ENCODE measurements at places on chromosomes 2 and 18.

GRCh38 chr2:16473575-16473974 is 192.1 kb downstream of the CYRIA start:
- DNase-seq, result no peak
- H3K36me3 ChIP-seq, result no peaks in the 10 kb centered on the region
- no peak overlapping the region for H3K4me3 ChIP-seq
- H3K27ac ChIP-seq, result no peak overlapping the region
- no peaks in the 10 kb centered on the region for H3K27me3 ChIP-seq

GRCh38 chr2:113225263-113226259 is 51.8 kb downstream of the PSD4 start:
- H3K27ac ChIP-seq, result no peak overlapping the region
- H3K4me3 ChIP-seq, result no peak overlapping the region
- no peaks in the 10 kb centered on the region for H3K27me3 ChIP-seq

- H3K27ac ChIP-seq, result no peak overlapping the region
- DNase-seq, result no peak
- no peaks in the 10 kb centered on the region for H3K36me3 ChIP-seq
- no peak overlapping the region for H3K4me3 ChIP-seq
These were observed 81.0 kb upstream of the ZNF236 start for GRCh38 chr18:76741346-76741745.

DNA sequence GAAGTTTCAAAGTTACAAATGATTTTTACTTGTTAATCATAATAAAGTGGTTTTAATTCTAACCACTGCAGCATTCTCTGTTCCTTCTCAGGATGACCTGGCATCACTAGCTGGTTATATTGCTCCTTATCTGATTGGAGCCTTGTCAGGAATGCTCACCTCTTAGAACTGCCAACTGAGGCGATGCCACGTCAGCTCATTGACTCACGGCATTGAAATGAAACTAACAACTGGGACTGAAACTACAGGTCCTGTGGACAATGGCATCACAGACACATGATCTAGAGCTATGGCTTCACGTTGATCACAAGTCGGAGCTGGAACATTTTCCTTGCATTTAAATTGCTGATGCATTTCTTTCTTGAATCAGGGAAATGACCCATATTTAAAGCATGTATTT is 54.9 kb upstream of the MAP2 start:
- H3K36me3 ChIP-seq, result no peaks in the 10 kb centered on the region
- peak; percentile 91 for DNase-seq
- H3K27me3 ChIP-seq, result no peaks in the 10 kb centered on the region
- peak overlapping the region; percentile 44 for H3K27ac ChIP-seq
- peaks cover 6% of the 10 kb centered on the region for H3K4me1 ChIP-seq

DNA sequence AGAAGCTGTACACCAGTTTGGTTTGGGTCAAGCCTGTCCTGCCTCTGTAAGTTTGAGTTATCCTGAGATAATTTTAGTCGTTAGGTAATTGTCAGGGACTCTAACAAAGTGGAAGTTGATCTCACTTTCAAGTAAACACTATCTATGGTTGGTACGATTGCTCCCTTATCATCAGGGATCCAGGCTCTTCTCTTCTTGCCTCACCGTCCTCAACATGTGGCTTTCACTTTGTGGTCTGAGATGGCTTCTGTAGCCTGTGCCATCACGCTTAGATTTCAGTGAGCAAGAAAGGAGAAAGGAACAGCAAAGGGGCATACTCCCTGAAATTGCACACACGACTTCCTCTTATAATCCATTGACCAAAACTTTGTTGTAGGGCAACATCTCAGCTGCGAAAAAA is 115.6 kb downstream of the CTAGE1 start:
- no peak overlapping the region for H3K4me3 ChIP-seq
- no peak overlapping the region for H3K27ac ChIP-seq
- no peaks in the 10 kb centered on the region for H3K4me1 ChIP-seq

DNA sequence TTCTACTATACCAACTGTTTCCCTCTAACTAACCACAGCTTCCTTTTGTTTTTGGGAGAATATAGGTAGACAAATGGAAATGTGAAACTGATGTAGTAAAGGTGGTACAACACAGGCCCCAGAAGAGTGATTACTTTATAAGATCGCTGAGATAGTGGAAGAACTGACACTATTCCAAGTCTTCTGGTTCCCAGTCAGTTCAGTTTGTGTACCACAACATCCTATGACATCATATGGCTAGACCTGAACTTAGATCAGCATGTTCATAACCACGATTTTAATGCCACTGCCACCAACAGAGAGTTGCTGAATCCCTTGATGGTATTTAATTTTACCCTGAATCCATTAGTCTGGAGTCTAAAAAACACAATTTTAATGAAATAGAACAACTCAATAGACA is 328.9 kb downstream of the GPD2 start:
- no peaks in the 10 kb centered on the region for H3K36me3 ChIP-seq
- DNase-seq, result no peak
- H3K27me3 ChIP-seq, result no peaks in the 10 kb centered on the region

GRCh38 chr18:7980136-7980535 is 413.0 kb downstream of the PTPRM start:
- H3K4me3 ChIP-seq, result no peak overlapping the region
- H3K27me3 ChIP-seq, result no peaks in the 10 kb centered on the region
- no peaks in the 10 kb centered on the region for H3K36me3 ChIP-seq

GRCh38 chr2:237101118-237101979 is 15.7 kb downstream of the COPS8 start:
- no peak overlapping the region for H3K27ac ChIP-seq
- no peak overlapping the region for H3K4me3 ChIP-seq
- DNase-seq, result no peak
- H3K36me3 ChIP-seq, result no peaks in the 10 kb centered on the region

DNA sequence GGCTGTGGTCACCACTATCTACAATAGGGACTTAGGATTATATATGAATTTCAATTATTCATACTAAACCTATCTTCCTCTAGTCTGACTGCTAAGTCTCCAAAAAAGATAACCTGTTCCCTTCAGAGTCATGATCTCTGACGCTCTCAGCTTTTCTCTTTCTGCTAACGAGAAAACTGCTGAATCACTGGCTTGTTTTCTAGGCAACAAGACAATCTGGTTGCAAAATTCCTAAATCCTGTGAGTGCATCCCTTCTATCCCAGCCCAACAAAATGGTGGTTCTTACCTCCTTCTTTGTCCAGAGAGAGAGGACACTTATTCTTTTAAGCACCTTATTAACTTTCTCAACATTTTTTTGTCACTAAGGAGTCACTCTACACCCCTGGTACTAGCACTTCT is 312.3 kb upstream of the PKDCC start:
- H3K27me3 ChIP-seq, result no peaks in the 10 kb centered on the region
- no peaks in the 10 kb centered on the region for H3K4me1 ChIP-seq
- no peak overlapping the region for H3K4me3 ChIP-seq
- no peaks in the 10 kb centered on the region for H3K36me3 ChIP-seq
- no peak overlapping the region for H3K27ac ChIP-seq

DNA sequence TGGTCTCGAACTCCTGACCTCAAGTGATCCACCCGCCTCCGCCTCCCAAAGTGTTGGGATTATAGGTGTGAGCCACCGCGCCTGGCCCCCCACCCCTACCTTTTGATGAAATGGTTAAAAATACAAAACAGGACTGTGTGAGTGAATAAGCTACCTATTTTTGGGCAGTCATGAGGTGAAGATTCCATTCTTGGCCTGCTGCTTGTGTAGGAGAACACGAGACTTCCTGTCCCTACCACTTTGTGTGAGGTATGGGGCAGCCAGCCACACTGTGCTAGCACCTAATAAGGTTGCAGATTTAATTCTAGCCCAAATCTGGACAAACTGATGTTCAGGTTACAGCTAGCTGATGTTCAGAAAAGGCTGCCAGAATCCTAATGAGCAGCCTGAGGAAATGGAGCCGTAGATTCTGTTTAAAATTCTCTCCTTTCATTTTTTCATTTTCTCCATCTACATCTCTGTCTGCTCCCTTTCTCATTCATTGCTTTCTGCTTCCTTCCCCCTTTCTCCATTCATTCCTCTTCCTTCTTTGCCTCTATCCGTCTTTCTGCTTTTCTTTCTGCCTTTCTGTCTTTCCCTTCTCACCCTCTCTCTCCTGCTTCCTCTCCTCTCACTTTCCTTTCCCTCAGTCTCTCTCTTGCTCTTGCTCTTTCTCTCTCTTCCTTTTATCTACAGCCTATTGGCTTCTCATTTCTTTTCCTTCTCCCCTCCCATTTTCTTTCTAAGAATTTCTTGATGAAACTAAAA is 4.6 kb upstream of the LTBP1 start:
- DNase-seq, result no peak
- peaks cover 13% of the 10 kb centered on the region for H3K4me1 ChIP-seq
- H3K36me3 ChIP-seq, result no peaks in the 10 kb centered on the region
- no peak overlapping the region for H3K27ac ChIP-seq
- H3K27me3 ChIP-seq, result no peaks in the 10 kb centered on the region
- H3K4me3 ChIP-seq, result no peak overlapping the region

DNA sequence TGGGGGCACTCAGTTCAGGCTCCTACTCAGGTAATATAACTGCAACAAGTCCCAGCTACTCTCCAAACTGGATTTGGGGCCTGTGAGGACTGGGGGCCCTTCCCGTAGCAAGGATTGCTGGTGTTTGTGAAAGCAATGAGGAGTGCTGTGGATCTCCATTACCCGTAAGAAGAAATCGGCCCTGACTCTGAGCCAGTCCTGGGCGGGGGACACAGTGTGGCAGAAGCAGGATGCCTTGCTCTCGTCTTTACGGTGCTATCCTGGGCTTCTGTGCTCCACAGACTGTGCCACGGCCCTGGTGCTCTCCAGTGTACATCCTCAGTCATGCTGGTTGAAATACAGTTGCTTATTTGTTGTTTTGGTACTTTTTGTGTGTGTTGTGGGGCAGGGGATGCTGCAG is 172.9 kb downstream of the NDUFA10 start:
- H3K27me3 ChIP-seq, result no peaks in the 10 kb centered on the region
- H3K36me3 ChIP-seq, result no peaks in the 10 kb centered on the region
- H3K4me3 ChIP-seq, result no peak overlapping the region
- no peak for DNase-seq

DNA sequence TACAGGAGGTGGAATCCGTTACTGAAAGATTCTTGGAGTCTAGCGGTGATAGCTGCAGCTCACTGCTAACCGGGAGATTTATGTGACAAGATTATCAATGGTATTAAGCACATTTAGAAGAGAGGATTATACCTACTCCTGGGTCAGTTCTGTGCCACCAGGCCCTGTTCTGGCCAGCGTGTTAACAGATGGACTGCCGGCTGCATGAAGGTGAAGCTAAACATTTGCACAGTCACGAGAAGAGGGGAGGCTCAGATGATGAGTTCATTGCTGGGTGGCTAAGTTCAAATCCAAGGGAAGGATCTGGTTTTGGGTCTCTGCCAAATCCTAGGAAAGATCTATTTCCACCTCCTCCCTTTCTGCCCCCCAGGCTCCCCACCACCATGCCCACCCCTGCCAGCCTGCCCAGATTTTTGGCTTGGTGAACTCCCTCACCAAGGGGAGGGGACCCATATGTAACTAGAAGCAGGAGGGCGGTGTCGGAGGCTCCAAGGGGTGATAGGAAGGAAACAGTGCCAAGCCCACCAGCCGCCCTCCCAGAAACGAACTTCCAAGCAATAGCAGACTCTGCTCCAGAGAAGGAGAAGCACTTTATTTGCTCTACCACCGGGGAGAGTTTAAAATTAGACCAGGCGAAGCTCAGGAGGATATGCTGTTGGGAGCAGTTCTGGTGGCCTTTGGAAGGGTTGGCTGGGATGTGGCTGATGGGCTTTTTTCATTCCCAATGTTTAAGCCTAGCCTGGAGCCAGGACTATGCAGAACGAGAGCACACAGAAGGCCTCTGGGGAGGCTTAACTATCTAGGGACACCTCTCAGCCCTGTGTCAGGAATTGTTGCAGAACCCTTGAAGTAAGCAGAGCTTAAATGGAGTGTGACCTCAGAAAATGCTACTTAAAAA is 200.5 kb downstream of the KLHL29 start:
- no peaks in the 10 kb centered on the region for H3K27me3 ChIP-seq
- no peak overlapping the region for H3K4me3 ChIP-seq
- H3K4me1 ChIP-seq, result no peaks in the 10 kb centered on the region
- H3K36me3 ChIP-seq, result no peaks in the 10 kb centered on the region
- no peak for DNase-seq

DNA sequence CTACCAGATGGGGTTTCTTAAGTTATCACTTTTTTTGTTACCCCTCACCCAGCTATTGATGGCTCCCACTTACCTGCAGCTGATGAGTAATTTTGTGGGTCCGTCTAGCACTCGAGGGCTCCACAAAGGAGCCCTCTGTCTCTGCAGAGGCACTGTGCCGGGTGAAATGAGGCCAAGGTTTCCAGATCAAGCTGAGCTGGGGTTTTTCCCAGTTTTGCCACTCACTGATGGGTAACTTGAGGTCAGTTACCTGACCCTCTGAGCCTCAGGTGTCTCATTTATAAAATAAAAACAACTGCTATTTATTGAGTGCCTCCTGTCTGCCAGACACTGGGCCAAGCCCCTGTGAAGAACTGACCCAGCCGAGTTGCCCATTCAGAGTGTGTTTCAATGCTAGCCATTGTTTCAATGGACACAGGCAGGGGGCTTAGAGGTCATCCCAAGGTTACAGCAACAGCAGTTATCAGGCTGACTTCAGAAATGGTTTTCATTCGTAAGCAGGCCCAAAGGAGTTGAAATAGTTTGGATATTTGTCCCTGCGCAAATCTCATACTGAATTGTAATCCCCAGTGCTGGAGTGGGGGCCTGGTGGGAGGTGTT is 192.9 kb downstream of the NCK2 start:
- no peak for DNase-seq
- no peak overlapping the region for H3K27ac ChIP-seq
- no peak overlapping the region for H3K4me3 ChIP-seq
- H3K4me1 ChIP-seq, result no peaks in the 10 kb centered on the region
- no peaks in the 10 kb centered on the region for H3K27me3 ChIP-seq
- no peaks in the 10 kb centered on the region for H3K36me3 ChIP-seq

- no peaks in the 10 kb centered on the region for H3K4me1 ChIP-seq
- H3K27me3 ChIP-seq, result no peaks in the 10 kb centered on the region
- no peak for DNase-seq
- H3K27ac ChIP-seq, result no peak overlapping the region
- H3K36me3 ChIP-seq, result no peaks in the 10 kb centered on the region
These were observed 17.8 kb upstream of the RBBP8 start for GRCh38 chr18:22915337-22915736.

DNA sequence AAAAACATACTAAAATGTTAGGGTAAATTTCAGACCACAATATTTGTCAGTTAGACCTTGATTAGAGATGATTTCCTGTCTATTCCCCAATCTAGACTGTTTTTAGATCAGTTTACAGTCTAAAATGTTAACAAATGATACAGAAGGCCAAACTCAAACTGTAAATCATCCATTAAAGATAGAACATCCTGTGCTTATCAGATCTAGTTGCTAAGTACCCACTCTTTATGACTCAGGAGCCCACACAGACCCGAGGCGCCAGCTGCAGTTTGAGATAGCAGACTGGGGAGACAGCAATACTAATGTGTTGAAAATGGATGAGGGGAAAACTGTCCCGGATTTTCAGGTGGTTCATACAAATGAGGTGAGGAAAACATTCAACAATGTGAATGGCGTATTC is 113.3 kb downstream of the SCG2 start:
- no peaks in the 10 kb centered on the region for H3K4me1 ChIP-seq
- no peak overlapping the region for H3K4me3 ChIP-seq
- no peak overlapping the region for H3K27ac ChIP-seq
- no peaks in the 10 kb centered on the region for H3K36me3 ChIP-seq

Measured in MM.1S (cell line).